ENCODE measurements at places on chromosomes 7 and 10.

GRCh38 chr10:6211671-6212635 lies 9.2 kb downstream of the PFKFB3 start:
- no peak for DNase-seq

DNA sequence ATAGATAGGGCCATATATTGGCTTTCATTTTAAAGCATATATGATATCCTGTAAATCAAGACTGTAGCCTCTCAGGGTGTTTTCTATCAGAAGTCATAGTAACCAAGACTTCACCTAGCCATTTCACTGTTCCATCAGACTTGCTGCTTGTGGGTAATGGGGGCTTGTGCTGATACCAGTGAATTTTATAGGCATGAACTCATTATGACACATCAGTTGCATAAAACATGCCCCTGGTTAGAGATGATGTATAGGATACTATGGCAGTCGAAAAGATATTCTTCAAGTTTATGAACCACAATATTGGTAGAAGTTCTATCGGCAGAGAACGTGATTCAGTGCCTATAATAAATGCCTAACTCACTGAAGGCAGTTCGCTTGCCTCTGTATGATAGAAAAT lies 206.4 kb downstream of the ITGB1 start:
- no peak for DNase-seq

DNA sequence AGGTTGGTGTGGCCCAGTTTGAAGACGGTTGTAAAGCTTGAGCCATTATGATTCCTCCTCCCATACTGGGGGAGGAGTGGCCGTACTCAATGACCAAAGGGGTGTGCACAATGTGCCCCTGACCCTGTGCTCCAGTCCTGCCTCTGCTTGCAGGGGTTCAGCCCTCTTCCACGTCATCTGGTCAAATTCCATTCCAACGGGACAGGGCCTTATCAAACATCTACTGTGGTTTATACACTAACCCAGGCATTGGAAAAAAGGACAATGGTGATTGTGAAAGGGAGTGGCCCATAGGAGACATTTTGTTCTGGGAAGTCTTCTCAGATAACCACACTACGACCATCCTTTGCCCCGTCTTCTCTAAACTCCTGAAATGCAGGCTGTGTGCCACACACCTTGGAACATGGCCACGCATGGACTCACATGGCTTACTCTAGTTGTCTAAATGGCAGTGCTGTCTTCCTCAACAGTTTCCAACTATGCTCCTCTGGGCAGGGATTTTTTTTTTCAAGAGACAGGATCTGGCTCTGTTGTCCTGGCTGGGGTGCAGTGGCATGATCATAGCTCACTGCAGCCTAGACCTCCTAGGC lies 103.0 kb downstream of the JCAD start:
- no peak for DNase-seq

DNA sequence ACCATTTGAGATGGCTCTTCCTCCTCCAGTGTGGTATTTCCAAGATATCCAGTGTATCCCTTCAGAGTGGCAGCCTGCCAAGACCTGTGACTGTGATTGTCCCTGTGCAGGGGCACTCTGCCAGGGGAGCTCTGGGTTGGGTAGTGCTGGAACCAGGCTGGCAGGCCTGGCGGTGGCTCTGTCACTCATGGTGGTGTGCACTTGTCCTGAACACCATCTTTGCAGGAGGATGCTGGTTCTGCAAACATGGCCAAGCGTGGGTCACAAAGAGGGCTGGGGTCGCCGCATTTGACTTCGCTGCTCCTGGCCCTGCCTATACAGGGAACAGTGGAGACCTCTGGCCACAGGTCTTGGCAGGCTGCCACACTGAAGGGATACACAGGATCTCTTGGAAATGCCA lies 205.2 kb downstream of the PRPF18 start:
- no peak for DNase-seq

GRCh38 chr10:120184547-120185337 lies 272.3 kb upstream of the PLPP4 start:
- DNase-seq = no peak

GRCh38 chr10:109995595-109995994 lies 12.2 kb upstream of the ADD3 start:
- no peak for DNase-seq

DNA sequence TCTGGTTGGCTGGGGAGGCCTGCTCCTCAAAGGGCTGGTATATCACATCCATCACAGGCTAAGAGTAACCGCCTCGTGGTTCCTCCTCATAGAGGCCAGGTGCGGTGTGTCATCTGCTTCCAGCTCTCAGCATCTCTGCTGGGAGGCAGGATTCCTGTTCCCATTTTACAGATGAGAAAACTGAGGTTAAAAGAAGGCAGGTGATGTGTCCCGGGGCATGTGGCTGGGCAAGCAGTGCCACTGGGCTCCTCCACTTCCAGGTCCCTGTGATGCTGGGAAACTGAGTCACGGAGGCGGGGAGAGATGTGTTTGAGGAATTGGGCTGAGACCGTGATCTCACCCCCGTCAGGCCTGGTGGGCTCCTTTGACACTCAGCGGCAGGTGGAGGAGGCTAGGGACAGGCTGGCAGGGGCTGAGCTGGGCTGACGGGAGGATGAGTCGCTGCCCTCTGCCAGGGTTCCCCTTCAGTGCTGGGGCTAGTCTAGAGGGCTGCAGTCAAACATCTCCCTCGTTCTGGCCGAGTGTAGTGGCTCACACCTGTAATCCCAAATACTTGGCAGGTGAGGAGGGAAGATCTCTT lies 9.4 kb downstream of the ARPC1B start:
- DNase-seq = no peak

GRCh38 chr7:151824373-151824933 lies 52.5 kb downstream of the PRKAG2 start:
- no peak for DNase-seq

GRCh38 chr7:28998105-28998504 lies 40.0 kb upstream of the TRIL start:
- DNase-seq = no peak

DNA sequence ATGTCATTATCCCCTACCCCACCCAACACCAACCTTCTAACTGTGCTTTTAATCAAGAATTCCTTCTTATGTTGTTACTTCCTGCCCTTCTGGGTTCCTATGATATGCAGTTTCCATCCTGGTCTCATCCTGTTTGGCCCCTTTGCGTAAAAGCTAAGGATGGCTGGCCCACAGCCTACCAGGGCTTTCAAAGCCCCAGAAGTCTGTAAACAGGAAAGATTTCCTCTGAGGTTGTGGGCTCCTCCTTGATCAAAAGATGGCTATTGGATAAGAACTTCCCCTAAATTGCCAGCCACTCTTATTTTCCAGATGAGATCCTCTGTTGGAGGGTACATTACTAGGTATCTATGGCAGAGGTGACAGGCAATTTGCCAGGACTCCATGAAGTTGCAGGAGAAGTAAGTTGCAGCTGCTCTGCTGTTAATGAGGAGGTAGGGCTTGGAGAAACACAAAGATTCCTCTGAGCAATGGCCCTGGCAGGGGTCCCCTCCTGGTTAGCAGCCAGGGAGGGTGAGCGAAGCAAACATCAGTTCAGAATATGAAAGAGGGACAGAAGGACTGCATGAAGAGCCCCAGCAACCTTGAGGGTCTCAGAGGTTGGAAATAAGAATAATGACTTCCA lies 32.1 kb downstream of the NRP1 start:
- DNase-seq = no peak

- no peak for DNase-seq
Observed at GRCh38 chr10:78515038-78515872, 481.6 kb downstream of the RPS24 start.

DNA sequence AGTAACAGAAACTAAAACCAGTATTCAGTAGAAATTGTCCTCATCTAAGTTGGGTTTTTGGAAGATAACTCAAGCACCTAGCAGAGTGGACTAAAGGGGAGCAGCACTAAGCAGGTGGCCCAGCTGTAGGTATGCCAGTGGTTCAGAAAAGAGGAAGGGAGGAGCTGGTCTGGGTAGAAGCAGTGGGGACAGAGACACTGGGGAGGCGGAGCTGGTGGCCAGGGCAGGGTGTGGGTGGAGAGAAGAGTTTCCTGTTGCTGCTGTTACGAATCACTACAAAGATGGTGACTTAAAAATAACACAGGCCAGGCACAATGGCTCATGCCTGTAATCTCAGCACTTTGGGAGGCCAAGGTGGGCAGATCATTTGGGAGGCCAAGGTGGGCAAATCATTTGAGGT lies 136.2 kb downstream of the WDR11 start:
- DNase-seq = no peak

GRCh38 chr7:64874114-64874513 lies 29.0 kb upstream of the ZNF273 start:
- no peak for DNase-seq

GRCh38 chr7:158809596-158809995 lies 19.7 kb downstream of the ESYT2 start:
- no peak for DNase-seq

GRCh38 chr7:45638916-45639315 lies 64.7 kb downstream of the ADCY1 start:
- DNase-seq = no peak

DNA sequence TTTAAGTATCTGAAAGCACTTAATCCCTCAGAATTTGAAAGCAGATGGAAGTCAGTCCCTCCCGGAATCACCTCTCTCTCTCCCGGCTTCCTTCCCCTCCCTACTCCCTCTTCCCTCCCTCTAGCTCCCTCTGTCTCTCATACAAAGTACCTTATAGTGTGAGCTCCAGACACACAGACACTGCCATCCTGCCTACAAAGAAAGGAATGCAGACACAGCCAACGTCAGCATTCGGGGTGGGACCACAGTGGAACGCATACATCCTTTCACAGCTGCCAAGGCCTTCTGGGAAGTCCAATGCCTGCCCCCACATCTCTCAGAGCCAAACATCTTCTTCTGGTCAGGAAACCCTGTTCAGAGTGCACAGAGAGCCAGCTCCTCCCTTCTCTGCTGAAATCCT lies 9.3 kb downstream of the NOD1 start:
- DNase-seq = no peak

GRCh38 chr7:13979671-13980435 lies 9.6 kb downstream of the ETV1 start:
- DNase-seq = no peak
